Neural crest cell (in vitro differentiated cells): ENCODE measurements at places on chromosomes 4 and X. TPM values are rescaled to one million over a fixed set of nuclear protein-coding genes. Genes with fewer than 3 reads are reported as not detected.

Gene SCD5
- total RNA-seq, result 39.5 and 40.7 TPM in 2 replicates

GRCh38 chr4:160110891-160111290 lies 1008.0 kb downstream of the RAPGEF2 start:
- no peak overlapping the region for H3K4me3 ChIP-seq
- no peaks in the 10 kb centered on the region for H3K27me3 ChIP-seq
- peaks cover 10% of the 10 kb centered on the region for H3K36me3 ChIP-seq
- no peaks in the 10 kb centered on the region for H3K4me1 ChIP-seq
- DNase-seq, result no peak

DNA sequence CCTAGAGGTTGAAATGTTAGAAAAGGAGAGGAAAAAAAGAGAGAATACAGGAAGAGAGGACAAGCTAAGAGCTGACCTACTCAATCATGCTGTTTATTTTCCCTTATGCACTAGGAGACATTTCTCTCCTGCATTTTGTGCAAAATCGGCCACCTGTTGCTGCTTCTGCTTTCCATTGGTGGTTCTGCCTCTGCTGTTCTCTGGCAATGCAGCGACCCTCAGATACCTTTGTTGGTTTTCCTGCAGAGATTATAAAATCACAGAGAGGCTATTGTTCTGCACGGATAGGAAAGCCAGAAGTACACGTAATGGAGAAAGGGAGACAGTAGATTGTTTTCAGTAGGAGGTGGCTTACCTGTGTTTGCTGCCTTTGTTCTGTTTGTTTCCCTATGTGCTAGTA lies 108.9 kb downstream of the UNC5C start:
- no peak overlapping the region for H3K27ac ChIP-seq
- H3K27me3 ChIP-seq, result peaks cover 39% of the 10 kb centered on the region
- peak overlapping the region; percentile 18 for H3K4me3 ChIP-seq
- peaks cover 33% of the 10 kb centered on the region for H3K4me1 ChIP-seq
- no peaks in the 10 kb centered on the region for H3K36me3 ChIP-seq
- no peak for DNase-seq

DNA sequence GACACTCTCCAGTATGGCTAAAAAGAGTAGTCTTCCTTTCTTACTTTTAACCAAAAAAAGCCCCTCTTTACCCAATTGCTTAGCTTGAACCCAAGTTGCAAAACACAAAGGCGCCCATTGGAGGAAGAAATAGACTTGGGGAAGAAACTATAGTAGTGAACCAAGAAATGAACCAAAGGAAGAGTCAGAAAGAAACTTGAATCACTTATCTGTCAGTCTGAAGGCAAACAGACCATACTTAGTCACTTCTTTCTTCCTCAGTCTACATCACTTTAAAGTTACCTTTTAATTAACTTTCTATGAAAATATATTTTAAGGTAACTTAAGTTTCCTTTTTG lies 161.4 kb upstream of the GIMD1 start:
- no peaks in the 10 kb centered on the region for H3K4me1 ChIP-seq
- H3K4me3 ChIP-seq, result no peak overlapping the region
- no peaks in the 10 kb centered on the region for H3K27me3 ChIP-seq
- H3K36me3 ChIP-seq, result no peaks in the 10 kb centered on the region
- no peak overlapping the region for H3K27ac ChIP-seq

- H3K27me3 ChIP-seq, result no peaks in the 10 kb centered on the region
- H3K4me1 ChIP-seq, result no peaks in the 10 kb centered on the region
- no peak overlapping the region for H3K27ac ChIP-seq
- peaks cover 11% of the 10 kb centered on the region for H3K36me3 ChIP-seq
- no peak for DNase-seq
Observed at GRCh38 chr4:151750156-151750555, 10.7 kb downstream of the GATB start.

GRCh38 chr4:8468746-8469535 lies 28.4 kb downstream of the TRMT44 start:
- no peak overlapping the region for H3K27ac ChIP-seq
- peak; percentile 69 for DNase-seq
- no peaks in the 10 kb centered on the region for H3K4me1 ChIP-seq
- no peak overlapping the region for H3K4me3 ChIP-seq

DNA sequence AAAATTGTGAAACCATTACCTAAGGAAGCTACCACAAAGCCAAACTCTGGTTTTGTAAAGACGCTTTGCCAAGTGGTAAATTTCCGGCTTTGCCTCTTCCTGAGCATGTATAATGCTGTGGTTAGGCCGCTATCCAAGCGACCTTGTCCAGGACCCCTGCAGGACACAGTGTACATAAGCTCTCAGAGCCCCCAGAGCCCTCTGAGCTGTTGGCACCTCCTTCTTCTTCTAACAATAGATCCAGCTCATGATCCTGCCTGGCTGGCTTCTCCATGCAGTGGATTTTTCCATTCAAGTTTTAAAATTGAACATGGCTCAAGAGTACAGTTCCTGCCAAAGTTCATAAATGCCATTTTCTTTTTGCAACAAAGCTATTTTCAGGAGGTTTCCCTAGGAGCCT lies 326.7 kb downstream of the MAPK10 start:
- peaks cover 14% of the 10 kb centered on the region for H3K4me1 ChIP-seq
- H3K27ac ChIP-seq, result peak overlapping the region; percentile 89
- DNase-seq, result no peak
- H3K27me3 ChIP-seq, result no peaks in the 10 kb centered on the region
- no peak overlapping the region for H3K4me3 ChIP-seq
- peaks cover 12% of the 10 kb centered on the region for H3K36me3 ChIP-seq

Gene FGB
- total RNA-seq, result not detected in 2 replicates

Gene XAGE2
- total RNA-seq, result not detected in 2 replicates

DNA sequence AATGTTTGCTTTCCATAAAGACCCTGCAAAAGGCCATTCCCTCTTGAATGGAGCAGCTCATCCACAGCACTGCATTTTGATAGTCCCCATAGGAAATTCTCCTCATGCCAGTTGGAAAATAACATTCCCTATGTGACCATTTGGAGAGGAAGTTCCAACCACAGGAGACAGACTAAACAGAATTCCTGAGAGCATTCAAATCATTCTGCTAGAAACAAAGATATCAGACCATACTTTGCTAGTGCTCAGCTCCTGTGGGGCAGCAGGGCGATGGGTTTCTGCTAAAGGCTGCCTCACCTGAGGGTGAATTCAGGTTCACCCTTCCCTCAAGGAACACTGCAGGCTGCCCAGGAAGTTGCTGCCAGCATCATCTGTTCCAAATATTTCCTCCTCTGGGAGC lies 58.8 kb downstream of the LNX1 start:
- no peak for DNase-seq
- H3K36me3 ChIP-seq, result no peaks in the 10 kb centered on the region
- H3K27ac ChIP-seq, result no peak overlapping the region
- peaks cover 14% of the 10 kb centered on the region for H3K4me1 ChIP-seq

Gene MAGEA4
- not detected in 2 replicates for total RNA-seq

GRCh38 chr4:52051615-52052474 lies 741 bp downstream of the SPATA18 start:
- DNase-seq, result peak; percentile 60
- H3K27me3 ChIP-seq, result peaks cover 53% of the 10 kb centered on the region
- H3K27ac ChIP-seq, result peak overlapping the region; percentile 68
- H3K4me1 ChIP-seq, result peaks cover 13% of the 10 kb centered on the region
- peaks cover 8% of the 10 kb centered on the region for H3K36me3 ChIP-seq

GRCh38 chr4:25406081-25406692 lies 29.1 kb downstream of the ANAPC4 start:
- no peaks in the 10 kb centered on the region for H3K27me3 ChIP-seq
- H3K4me3 ChIP-seq, result no peak overlapping the region
- peaks cover 14% of the 10 kb centered on the region for H3K36me3 ChIP-seq
- DNase-seq, result no peak
- no peaks in the 10 kb centered on the region for H3K4me1 ChIP-seq

Gene CT83
- not detected in 2 replicates for total RNA-seq

Gene SPIN2A
- 0.75 and 0.98 TPM in 2 replicates for total RNA-seq

DNA sequence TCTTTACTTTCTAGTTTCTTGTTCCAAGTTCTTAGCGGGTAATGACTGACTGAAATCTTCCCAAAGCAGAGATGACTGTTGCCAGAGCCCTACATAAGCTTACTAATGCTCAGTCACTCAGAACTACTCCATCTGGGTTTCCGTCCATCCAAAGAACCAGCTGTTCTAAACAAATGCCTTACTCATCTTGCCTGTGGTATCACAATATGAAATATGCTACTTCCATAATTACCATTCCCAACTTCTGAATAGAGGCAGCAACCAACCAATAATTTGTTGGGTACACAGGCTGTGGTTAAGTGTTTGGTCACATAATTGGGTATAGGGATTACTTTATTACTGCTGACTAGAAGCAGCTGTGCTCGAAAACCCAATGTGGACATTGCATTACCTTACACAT lies 930.2 kb upstream of the DIAPH2 start:
- H3K4me1 ChIP-seq, result no peaks in the 10 kb centered on the region
- no peak overlapping the region for H3K4me3 ChIP-seq
- no peak for DNase-seq
- no peaks in the 10 kb centered on the region for H3K27me3 ChIP-seq

DNA sequence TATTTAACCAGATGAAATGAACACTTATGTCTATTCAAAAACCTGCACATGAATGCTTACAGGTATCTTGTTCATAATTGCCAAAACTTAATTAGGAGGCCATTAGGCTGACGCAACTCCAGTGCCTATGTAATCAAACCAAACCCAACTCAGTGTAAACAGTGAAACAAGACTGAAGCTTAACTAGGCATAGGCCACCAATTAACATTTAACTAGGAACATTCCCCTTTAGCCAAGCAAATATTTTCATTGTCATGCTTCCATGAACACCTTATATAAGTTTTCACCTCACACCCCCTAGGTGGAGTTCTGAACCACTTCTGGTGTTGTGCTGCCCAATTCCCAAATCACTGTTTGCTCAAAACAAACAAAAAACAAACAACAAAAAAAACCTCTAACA lies 686.0 kb downstream of the STPG2 start:
- DNase-seq, result no peak
- no peak overlapping the region for H3K27ac ChIP-seq
- H3K36me3 ChIP-seq, result peaks cover 2% of the 10 kb centered on the region
- no peaks in the 10 kb centered on the region for H3K27me3 ChIP-seq
- no peaks in the 10 kb centered on the region for H3K4me1 ChIP-seq
- H3K4me3 ChIP-seq, result no peak overlapping the region

- no peaks in the 10 kb centered on the region for H3K36me3 ChIP-seq
- no peak for DNase-seq
- no peak overlapping the region for H3K4me3 ChIP-seq
- no peaks in the 10 kb centered on the region for H3K27me3 ChIP-seq
- H3K4me1 ChIP-seq, result no peaks in the 10 kb centered on the region
- H3K27ac ChIP-seq, result no peak overlapping the region
Observed at GRCh38 chr4:53510321-53510720, 81.0 kb downstream of the LNX1 start.

DNA sequence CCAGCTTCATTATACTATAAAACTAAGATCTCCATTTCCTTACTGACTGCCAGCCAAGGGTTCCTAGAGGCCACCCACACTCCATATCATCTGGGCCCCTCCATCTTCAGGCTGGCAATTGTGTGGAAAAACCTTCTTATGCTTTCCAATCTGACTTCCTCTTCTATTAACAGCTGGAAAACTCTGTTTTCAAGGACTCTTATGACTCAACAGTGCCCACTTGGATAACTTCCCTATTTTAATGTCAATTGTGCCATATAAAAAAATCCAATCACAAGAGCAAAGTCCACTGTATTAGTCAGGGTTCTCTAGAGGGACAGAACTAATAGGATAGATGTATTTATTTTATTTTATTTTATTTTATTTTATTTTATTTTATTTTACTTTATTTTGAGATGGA lies 41.0 kb upstream of the CPEB2 start:
- DNase-seq, result no peak
- no peaks in the 10 kb centered on the region for H3K36me3 ChIP-seq
- H3K4me1 ChIP-seq, result no peaks in the 10 kb centered on the region

Gene IRS4
- 0.36 and 0.51 TPM in 2 replicates for total RNA-seq

DNA sequence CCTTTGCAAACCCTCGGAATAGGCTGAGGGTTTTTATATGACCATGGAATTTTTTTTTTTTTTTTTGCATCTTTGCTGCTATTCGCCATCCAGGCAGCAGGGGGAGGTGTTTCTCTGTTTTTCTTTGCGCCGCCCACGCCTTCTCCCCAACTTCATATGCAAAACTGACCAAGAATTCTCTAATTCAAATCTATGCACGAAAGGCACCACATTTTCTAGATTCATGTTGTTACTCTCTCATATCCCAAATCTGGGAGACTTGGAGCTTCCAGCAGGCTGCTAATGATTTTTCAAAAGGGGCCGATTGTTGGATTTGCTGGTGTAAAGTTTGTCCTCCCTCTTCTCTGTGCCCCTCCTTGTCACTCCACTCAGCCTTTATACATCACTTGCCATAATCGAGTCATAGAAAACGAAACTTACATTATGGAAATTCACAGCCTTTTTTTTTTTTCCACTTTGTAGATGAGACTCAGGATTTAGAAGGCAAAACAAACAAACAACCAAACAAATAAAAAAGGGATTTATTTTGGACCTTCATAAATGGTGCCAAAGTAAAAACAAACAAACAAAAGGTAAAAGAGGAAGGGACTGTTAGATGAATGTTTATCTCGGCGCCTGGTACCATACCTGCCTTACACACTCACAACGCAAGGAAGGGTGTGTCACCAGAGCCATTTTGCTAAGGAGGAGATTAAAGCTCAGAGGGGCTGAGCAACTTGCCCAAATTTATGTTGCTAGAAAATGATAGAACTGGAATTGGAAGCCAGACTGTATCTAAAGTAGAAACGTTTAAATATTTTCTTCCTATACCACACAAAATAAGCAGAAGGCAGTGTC lies 29.3 kb upstream of the BOD1L1 start:
- DNase-seq, result peak; percentile 62
- H3K4me1 ChIP-seq, result peaks cover 33% of the 10 kb centered on the region
- H3K27me3 ChIP-seq, result no peaks in the 10 kb centered on the region

Gene OTUD4
- 31.1 and 34.0 TPM in 2 replicates for total RNA-seq

GRCh38 chrX:30973784-30974427 lies 84.9 kb upstream of the TAB3 start:
- H3K4me1 ChIP-seq, result peaks cover 7% of the 10 kb centered on the region
- no peak overlapping the region for H3K4me3 ChIP-seq
- no peaks in the 10 kb centered on the region for H3K36me3 ChIP-seq
- no peak overlapping the region for H3K27ac ChIP-seq
- no peaks in the 10 kb centered on the region for H3K27me3 ChIP-seq

Gene PNMA5
- total RNA-seq, result not detected in 2 replicates

GRCh38 chr4:94302191-94302590 lies 40.4 kb downstream of the HPGDS start:
- no peak overlapping the region for H3K4me3 ChIP-seq
- peaks cover 9% of the 10 kb centered on the region for H3K4me1 ChIP-seq
- DNase-seq, result no peak
- H3K27ac ChIP-seq, result no peak overlapping the region
- H3K36me3 ChIP-seq, result no peaks in the 10 kb centered on the region

DNA sequence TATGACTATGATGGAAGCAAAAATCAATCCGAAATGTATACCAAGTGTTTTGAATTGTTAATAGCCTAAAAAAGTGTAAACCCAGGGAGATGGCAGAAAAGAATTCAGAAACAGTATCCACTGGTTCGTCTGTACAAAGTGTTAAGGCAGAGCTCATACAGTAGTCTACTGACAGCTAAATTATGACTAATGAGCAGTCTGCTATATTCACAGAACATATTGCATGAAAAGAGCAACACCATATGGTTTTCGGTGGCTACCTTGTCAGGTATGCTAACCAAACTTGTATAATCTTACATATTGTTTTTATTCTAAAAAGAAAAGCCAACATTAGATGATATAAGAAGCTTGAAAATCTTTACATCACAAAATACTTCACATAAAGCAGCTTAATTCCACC lies 18.5 kb downstream of the EPHA5 start:
- no peaks in the 10 kb centered on the region for H3K36me3 ChIP-seq
- no peak overlapping the region for H3K27ac ChIP-seq
- H3K27me3 ChIP-seq, result no peaks in the 10 kb centered on the region
- DNase-seq, result no peak
- H3K4me3 ChIP-seq, result no peak overlapping the region
